Spinal cord (tissue), 10 donors: ENCODE measurements at places on chromosomes 16 and 17.

- no peak for DNase-seq
Measured at GRCh38 chr16:19219836-19220235, 51.8 kb downstream of the SYT17 start.

DNA sequence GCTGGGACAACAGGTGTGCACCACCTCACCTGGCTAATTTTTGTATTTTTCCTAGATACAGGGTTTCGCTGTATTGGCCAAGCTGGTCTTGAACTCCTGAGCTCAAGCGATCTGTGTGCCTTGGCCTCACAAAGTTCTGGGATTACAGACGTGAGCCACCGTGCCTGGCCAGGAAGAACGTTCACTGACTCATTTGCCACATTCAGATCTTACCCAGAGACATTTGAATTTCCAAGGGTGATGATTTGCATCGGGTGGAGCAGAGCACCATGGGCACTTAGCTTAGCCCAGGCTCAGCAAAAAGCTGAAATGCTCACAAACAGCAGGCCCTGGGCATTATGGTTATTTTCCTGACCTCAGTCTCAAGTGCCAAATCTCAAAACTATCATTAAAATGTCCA lies 14.5 kb upstream of the ADORA2B start:
- no peak for DNase-seq

DNA sequence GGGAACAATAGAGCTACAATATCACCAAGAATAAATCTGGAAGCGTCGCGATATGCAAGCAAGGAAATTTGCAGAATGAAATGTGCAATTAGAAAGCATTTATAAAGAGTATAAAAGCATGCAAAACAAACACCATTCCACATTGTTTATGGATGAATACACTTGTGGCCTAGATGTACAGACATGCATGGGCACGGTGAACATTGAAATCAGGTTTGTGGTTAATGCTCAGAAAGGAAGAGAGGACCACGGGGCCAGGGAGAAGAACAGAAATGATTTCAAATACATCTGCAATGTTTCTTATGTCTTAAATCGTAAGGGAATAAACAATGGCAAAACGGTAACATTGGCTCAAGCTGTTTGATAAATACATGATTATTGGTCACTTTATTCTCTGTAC lies 235.9 kb downstream of the FOXL1 start:
- DNase-seq, result peak; percentile 55

- DNase-seq, result no peak
Measured at GRCh38 chr17:15269780-15270089, 4.6 kb upstream of the PMP22 start.

DNA sequence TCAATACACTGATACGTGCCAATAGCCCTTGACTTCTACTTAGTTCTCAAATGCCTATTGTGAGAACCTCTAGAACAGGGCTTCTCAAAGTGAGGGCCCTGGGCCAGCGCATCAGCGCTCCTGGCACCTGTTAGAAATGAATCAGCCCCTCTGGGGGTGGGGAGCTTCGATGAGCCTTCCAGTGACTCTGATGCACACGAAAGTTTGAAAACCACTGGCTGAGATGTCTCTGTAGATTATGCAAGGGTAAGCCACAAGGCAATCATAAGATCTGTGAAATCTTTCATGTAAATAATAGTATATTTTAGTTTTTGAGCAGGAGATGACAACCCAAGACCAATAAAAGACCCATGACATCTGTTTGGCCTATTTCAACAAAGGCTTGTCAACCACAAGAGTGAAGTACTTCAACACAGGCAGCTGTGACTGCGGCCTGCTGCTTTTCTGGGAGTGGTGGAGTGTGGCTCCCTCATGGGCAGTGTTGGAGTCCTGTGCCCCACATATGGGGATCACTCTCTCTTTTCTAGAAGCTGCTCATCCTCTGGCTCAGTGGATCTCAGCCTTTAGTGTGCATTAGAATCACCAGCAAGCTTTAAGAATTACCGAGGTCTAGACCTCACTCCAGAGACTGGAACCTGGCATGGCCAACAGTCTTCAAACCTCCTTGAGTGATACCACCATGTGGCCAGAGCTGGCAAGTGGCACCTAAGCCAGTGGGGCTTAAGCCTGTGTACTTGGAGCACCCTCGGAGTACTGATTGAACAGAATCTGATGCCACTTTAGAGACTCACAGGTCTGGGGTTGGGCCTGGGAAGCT lies 5.8 kb downstream of the MTHFSD start:
- no peak for DNase-seq

- DNase-seq, result no peak
Measured at GRCh38 chr16:35011-35677, 18.3 kb downstream of the POLR3K start.

DNA sequence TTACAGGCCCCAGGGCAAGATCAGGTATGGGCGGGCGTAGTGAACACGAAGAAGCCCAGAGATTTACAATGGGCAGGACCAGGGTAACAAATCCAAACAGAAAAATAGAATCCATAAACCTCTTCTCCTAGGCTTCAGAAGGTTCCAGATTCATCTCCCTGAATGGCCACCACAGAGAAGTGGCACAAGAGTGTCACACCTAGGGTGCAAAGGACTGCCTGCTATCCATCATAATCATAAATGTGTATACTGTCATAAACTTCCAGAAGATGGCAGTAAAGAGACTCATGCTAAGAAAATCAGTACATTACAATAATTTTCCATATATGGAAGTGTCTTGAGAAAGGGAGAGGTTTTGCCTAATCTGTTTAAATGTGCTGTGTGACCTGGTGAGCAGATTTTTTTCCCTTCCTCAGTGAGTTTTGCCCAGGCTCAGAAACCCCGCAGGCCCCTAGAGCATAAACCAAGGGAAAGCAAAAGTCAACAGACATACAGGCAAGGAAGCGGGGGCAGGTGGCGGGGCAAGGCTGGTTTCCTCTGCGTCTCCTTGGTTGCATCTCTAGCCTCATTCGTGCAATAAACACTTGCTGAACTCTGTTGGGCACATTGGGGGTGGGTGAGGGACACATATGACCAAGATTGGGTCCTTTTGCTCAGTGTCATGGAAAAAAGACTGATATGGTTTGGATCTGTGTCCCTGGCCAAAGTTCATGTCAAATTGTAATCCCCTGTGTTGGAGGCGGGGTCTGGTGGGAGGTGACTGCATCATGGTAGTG lies 92.0 kb upstream of the CDH5 start:
- DNase-seq, result peak; percentile 28

DNA sequence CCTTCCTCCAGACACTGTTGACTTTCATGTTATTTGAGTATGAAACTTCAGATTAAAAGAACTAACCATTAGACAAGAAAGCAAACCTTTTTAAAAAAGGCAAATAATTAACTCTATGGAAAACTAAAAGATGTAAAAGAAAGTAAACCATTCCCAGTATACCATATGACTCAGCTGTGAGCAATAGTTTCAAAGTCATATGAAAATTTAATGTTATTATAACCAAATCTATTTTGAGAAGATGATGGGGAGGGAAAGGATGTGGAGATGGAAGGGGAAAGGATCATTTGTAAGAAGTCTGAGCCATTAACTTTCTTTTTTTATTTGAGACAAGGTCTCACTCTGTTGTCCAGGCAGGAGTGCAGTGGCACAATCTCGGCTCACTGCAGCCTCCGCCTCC lies 131.8 kb downstream of the IRX5 start:
- no peak for DNase-seq

- no peak for DNase-seq
Measured at GRCh38 chr16:10103118-10103517, 79.1 kb downstream of the GRIN2A start.

DNA sequence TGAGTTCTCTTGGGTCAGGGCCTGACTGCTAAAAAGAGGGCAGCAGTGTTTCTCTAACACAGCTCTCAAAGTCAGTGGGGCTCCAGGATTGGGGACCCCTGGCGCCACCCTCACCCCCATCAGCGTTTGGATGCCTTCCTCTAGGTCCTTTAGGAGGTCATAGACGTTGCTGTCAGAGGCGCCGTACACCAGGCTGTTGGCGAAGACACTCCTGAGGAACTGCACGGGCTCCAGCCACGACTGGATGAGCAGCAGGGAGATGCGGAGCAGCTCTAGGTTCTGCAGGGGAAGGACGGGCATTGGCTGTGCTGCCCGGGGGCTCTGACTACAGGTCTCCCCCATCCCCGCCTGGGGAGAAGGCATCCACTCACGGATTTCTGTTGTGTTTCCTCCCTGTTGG lies 993 bp downstream of the GH1 start:
- DNase-seq, result no peak

DNA sequence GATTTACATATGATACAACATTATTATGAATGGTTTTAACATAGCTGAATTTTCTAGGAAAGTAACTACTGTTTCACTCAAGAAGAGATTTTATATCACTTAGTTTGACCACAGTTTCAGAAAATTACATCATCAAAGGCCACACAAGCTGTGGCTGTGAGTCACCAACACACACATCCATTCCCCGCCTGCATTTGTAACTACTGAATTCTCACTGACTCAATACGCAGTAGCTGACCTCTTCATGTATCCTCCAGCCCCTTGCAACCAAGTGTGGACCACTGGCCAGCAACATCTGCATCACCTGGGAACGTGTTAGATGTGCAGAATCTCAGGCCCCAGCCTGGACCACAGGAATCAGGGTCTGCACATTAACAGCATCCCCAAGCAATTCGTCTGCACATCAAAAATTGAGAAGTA lies 197.6 kb downstream of the XYLT1 start:
- DNase-seq, result no peak

GRCh38 chr17:27466376-27466742 lies 10.1 kb downstream of the KSR1 start:
- DNase-seq, result no peak

GRCh38 chr16:51113236-51114125 lies 37.6 kb downstream of the SALL1 start:
- DNase-seq, result no peak

DNA sequence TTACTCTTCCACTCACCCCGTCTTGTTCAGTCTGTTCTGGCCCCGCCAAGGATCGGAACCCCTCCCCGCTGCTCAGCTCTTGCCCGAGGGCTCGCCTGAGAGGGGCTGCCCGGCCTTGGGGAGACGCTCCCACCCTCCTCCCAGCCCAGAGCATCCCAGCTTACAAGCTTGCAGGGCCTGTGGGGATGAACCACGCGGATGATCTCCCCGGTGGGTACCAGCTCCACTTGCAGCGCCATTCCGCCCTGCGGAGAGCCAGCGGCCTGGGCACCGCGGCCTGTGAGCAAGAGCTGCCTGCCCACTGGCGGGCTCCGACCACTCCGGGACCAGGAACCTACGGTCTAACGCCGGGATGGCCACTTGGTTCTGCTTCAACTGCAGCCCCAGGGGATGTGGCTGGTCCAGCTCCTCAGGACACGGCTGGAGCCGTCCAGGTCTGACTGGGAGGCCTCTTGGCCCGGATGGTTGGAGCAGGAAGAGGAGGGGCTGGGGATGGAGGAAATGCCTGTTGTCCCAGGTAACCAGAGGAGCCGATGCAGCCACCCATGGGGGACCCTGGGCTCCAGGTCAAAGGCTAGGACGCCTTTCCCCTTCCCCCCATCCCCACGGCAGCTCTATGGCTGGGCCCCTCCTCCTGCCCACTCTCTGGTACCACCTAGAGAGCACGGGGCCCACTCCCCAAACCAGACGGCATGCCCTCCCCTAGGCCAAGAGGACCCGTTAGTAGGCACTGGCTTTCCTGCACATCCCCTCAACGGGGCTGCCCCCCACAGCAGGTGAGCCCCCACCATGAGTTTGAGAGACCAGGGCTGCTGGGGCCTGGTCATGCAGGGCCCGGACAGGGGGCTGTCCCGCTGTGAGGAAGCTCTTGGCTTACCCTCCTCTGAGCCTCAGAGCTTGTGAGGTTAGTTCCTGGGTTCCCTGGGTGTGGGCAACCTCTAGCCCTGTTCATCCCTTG lies at the start of gene MYO1C:
Gene MYO1C (minus strand): TSS at position 438 of the 958 bp plus-strand sequence. CDS start 199 bp downstream, at position 239.
- DNase-seq, result no peak

- DNase-seq, result no peak
Measured at GRCh38 chr17:60665602-60666001, 12.0 kb upstream of the BCAS3 start.

- DNase-seq, result no peak
Measured at GRCh38 chr16:58638148-58639036, 8.8 kb upstream of the CNOT1 start.

GRCh38 chr16:30567991-30568638 lies 3.4 kb downstream of the ZNF688 start:
- no peak for DNase-seq

- peak; percentile 38 for DNase-seq
Measured at GRCh38 chr16:77059446-77059845, 131.5 kb upstream of the MON1B start.

DNA sequence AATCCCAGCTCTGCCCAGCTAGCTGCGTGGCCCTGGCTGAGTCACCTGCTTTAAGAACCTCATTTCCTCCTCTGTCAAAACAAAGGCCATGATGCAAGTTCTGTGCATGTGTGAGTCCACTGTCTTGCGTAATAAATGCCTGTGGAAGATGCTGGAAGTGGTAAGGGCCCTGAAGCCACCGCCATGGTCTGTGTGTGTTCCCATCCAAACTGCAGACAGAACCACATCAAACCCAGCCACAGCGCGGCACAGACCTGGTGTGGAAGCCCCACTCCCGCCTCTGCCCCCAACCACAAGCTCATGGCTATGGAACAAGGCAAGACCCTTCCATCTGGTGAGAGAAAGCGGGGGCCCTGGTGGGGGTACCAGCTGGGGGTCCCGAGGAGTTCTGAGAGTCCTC lies 26.0 kb downstream of the NECAB2 start:
- DNase-seq, result no peak

- DNase-seq, result no peak
Measured at GRCh38 chr16:55643161-55643970, 12.4 kb upstream of the SLC6A2 start.

DNA sequence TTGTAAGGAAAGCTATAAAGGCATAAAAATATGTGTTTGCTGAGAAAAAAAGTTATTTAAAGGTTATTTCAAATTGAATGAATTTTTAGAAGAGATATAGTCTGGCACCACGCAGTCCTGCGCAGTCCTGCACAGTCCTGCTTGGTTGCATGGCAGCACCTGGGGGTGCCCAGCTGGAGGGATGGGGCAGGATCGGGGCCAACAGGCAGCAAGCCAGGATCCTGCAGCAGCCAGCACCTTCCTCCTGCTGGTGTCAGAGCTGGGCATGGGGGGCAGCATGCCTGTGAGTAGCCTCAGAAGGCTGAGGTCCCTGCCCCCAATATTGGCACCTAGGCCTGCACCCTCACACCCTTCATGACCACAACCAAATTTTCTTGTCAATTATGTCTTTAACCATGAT lies 46.0 kb downstream of the GLG1 start:
- no peak for DNase-seq

- DNase-seq, result no peak
Measured at GRCh38 chr17:27541301-27542023, 85.2 kb downstream of the KSR1 start.

- no peak for DNase-seq
Measured at GRCh38 chr16:74682556-74682955, 15.9 kb upstream of the RFWD3 start.
